Stimulated activated CD8-positive, alpha-beta memory T cell treated with anti-CD3 and anti-CD28 coated beads, Interleukin-12 subunit alpha, Interleukin-12 subunit beta, amount 100 ng/mL, for 4 hours (primary cell): ENCODE measurements at places on chromosomes 2 and 18.

DNA sequence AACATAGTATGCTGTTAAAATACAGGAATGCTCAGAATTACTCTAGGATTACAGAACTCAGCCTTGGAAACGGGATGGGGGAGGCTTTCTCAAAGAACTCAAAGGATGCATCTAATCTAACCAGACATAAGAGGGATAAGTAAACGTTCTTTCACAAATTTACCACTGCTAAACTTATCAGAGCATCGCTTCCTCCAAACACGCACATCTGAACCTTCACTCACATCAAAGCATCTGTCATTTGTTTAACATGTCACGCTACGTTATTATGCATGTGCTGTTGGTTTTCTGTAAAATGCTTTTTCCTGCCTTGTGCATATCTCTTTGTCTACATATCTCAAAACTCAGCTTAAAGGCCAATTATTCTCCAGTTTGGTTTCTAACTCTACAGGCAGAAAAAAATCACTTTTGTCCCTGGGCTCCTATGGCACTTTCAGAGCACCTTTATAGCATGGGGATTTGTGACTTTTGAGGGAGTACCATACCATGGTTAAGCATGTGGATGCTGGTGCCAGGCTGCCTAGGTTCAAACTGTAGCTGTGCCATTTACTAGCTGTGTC, 106.7 kb upstream of the FSHR start:
- no peak for DNase-seq

DNA sequence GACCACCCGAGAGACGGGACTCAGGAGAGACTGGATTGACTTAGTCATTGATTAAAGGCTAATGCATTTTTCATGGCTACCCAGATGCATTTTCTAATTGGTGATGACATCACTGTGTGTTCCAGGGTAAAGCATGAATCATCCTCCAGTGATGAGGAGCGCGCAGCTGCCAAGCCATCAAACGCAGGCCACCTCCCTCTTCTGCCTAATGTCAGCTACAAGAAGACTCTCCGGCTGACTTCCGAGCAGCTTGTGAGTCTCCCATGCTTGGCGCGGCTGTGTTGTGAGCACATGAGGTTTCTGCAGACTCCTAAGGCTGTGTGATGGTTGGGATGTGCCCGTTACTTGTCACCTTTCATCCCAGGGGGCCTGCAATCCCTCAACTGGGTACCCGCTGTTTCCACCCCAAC, 56.4 kb downstream of the LPIN1 start:
- DNase-seq = no peak

- no peak for DNase-seq
Measured at GRCh38 chr2:146417942-146418341, 1426.9 kb upstream of the ACVR2A start.

GRCh38 chr2:151761193-151761592, 26.9 kb upstream of the NEB start:
- DNase-seq = no peak

- no peak for DNase-seq
Measured at GRCh38 chr2:39570614-39571013, 95.1 kb upstream of the TMEM178A start.

DNA sequence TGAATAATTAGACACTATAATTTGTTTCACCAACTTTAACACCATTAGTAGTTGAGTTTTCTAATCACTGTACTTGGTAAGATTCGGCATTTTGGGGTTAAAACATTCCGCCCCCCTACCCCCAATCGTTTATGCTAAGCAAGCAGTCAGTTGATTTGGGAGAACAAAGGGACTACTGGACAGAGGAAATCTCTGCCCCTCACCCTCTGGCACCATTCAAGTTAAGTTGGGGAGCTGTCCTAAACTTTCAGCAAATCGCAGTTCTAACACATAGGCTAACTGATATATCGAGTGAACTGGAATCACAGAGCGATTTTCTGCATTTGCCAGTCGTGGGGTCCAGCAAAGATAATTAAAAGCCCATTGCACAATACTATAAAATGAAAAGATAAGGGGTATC, 5.6 kb downstream of the KLF7 start:
- DNase-seq = no peak

GRCh38 chr2:179692610-179693009, 168.8 kb downstream of the ZNF385B start:
- no peak for DNase-seq

GRCh38 chr2:174342686-174343342, 8.1 kb downstream of the SP9 start:
- no peak for DNase-seq

DNA sequence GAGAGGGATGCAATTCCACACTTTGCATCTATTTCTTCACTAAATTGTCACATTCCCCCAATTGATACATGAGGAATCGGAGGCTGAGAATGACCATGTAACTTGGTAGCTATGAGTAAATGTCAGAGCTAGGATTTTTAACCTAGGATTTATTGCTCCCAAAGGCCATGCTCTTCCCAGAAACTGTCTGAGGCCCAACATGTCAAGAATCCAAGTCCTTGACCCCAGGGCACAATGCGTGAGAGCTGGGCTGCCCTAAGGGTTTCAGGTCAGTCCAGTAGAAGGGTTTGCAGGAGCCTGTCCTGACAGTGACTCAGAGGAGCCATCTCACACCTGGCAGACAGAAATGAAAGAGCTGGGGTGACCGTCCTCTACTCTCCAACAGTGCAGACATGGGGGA, 30.3 kb downstream of the LRRC30 start:
- DNase-seq = no peak
